Stimulated activated CD4-positive, alpha-beta T cell treated with anti-CD3 and anti-CD28 coated beads, TNF-alpha, amount 100 ng/mL, for 48 hours (primary cell): ENCODE measurements at places on chromosomes 2 and 18.

- no peak for DNase-seq
Observed at GRCh38 chr2:230690439-230690838, 22.2 kb upstream of the CAB39 start.

DNA sequence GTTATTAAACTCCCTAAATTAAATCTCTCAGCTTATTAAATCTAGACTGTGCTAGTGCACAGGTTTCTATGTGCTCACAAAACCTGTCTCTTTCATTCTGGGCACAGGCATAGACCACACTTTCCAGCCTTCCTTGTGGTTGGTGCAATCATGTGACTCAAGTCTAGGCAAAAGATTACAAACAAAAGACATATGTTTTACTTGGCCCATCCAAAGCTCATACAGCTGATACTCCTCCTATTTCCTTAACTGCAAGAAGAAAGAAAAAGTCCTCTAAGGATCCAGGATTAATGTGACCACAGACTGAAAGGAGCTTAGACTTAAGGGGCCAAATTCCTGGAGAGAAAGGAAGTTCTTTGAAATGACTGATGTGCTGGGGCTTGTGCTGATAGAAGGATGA is 731.3 kb upstream of the RAB6C start:
- no peak for DNase-seq

DNA sequence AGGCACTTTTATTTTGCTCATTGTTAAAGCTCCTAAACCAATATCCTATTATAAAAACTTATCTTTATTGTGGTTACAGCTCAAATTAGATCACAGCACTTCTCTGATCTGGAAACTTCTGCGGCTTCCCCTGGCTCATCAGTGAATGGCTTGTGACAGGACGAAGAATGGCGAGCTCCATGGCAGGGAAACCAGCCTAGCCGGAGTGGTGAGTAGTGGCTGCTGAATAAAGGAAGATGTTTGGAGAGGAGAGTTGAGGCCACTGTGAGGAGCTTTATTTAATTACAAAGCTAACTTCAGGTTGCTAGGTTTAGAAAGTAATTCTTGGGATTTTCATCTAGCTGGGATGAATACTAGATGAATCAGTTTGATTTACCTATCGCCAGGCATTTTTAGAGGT is 213.5 kb downstream of the CYRIA start:
- no peak for DNase-seq

GRCh38 chr2:132825601-132826000 is 155.6 kb upstream of the LYPD1 start:
- DNase-seq, result no peak

DNA sequence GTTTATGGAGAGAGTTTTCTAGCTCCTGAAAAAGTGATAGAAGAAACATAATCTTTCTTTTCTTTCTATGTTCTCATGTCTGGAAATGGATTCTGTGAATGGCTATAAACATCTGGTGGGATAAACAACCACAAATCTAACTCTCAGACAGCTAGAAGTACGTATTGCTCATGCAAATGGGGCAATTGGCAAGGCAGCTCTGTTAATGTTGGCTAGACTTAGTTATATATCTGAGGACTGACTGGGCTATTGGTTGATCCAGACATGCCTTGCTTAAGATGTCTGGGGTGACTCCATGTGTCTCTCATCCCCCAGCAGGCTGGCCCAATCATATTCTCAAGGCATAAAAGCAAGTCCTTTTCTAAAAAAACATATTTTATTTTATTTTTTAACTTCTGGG is 939.2 kb upstream of the NRXN1 start:
- no peak for DNase-seq

DNA sequence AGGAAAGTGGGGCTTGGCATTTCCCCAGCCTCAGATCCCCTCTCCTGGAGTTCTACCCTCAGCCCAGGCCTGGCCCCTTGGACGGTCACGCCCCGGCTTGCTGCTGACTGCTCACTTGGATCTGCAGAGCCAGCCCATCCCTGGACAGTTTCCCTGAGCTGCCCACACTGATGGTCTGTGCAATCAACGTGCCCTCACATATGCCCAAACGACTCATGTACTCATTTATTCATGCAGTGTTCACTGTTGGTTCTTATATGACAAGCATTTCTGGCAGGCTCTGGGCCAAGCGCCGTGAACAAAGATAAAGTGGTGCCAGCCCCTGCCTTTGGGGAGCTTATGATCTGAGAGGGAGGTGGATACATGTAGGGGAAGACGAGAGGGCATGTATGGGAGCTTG is 20.3 kb upstream of the GLI2 start:
- DNase-seq, result no peak

GRCh38 chr2:69932596-69932922 is 17.6 kb downstream of the MXD1 start:
- no peak for DNase-seq

DNA sequence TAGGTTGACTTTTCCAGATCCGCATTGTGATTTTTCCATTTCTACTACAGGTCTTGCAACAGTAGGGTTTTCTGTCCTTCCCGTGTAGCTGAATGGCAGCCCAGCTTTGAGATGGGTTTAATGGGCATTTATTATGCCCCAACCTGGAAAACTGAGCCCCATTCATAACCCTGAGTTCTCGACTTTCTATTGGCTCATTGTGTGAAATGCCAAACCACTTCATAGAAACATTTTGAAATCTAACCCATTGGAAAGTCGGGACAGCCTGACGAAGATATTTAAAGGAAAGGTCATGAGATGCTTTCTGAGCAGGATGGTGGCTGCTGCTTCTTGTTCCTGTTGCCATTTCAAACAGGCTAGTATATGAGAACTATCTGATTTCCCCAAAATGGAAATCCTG is 203.5 kb downstream of the ZFP36L2 start:
- no peak for DNase-seq

DNA sequence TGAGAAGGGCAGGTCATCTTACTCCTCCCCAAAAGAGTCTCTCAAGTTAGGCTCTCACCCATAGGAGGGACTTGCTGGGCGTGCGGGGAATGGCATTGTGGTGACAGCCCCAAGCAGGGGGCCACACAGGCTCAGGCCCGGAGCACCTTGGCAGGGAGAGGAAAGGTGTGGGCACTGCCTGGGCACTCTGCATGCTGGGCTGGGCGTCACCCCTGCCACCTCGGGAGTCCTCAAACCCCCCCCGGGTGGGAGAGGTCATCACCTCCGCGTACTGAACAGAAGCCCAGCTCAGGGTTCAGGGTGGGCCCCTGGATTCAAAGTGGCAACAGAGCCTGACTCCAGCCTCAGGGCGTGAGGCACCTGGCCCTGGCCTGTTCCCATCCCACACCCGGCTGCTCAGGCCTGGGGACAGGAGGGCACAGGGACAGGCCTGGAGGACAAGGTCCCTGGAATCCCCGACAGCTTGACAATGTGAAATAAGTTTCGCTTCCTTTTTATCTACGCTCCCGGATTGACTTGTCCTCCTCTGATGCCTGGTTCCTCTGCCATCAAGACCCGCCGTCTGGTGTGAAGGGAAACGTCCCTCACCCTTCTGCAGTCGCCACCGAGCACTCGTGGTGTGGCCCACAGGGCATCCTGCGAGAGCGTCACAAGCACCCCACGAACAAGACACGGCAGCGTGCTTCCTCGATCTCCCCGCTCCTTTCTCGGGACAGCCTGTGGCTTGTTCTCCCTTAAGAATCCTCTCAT is 97.8 kb downstream of the HDAC4 start:
- DNase-seq, result no peak

- DNase-seq, result no peak
Observed at GRCh38 chr2:200966770-200967169, 3.3 kb upstream of the ORC2 start.

DNA sequence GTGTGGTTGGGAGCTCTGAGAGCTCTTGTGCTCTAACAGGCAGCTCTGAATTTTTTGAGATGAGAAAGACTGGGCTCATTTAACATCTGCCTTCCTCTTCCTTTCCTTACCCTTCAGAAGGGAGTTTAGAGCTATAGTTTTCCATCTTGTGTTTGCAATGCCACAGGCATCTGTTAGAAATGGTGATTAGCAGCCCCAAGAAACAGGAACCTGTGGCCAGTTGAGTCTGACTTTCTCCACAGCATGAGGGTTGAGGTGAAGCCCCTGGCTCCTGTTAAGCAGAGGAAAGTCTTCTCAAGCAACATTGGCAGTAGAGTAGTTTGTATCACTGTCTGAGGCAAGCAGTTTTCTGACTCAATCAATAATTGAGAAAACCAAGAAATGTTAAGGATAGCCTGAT is 577.4 kb downstream of the ZEB2 start:
- DNase-seq, result no peak

GRCh38 chr2:158319269-158319668 is 137.3 kb downstream of the CCDC148 start:
- DNase-seq, result no peak

DNA sequence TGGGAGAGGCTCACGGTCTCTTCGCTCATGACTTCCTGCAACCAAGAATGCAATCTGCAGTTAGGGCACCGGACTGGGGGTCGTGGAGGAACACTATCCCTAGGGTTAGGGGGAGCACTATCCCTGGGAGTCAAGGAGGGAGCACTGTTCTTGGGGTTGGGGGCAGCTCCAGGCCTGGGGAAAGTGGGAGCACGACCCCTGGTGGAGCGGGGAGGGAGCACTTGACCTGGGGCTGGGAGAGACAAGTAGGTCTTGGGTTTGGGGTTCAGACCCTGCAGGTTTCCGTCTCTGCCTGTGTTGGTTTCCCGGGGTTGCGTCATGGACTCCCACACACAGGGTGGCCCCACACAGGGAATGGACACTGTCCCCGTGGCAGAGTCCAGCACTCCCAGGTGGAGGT is 133.6 kb downstream of the TPO start:
- DNase-seq, result no peak

DNA sequence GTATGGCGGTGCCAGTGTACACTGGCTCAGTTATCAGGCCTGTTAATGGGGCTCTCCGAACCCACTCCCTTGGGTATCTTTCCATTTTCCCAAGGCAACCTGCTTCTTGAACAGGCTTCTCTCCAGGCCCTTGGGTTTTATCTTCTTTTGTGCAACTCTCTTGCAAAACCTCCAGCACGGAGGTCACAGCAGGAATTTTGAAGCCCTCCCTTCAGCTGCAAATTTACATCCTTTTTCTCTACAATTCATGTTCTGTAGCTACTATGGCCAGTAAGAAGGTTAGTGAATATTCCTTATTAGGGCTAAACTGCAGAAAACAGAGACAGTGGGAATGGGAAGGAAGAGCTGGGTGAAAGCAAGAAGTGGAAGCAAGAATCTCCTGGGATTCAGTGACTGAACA is 10.4 kb upstream of the NPAS2 start:
- DNase-seq, result no peak

- DNase-seq, result no peak
Observed at GRCh38 chr2:120182019-120182560, 41.1 kb downstream of the TMEM185B start.

DNA sequence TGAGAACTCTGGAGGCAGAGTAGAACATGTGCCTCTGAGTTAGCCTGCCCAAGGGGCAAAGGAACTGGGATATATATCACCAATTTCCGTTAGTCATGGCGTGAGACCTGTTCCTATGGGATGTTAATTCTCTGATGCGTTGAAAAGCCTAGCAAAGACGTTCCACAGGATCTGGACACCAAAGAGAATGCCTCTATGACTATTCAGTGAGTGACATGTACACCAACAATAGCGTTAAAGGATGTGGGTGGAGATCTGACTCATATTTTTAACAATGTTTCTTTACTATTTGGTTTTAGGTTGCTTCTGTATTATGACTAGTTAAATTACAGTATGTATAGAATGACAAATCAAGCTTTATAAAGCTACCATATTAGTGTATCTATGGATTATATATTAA is 320.9 kb upstream of the MC4R start:
- DNase-seq, result no peak

DNA sequence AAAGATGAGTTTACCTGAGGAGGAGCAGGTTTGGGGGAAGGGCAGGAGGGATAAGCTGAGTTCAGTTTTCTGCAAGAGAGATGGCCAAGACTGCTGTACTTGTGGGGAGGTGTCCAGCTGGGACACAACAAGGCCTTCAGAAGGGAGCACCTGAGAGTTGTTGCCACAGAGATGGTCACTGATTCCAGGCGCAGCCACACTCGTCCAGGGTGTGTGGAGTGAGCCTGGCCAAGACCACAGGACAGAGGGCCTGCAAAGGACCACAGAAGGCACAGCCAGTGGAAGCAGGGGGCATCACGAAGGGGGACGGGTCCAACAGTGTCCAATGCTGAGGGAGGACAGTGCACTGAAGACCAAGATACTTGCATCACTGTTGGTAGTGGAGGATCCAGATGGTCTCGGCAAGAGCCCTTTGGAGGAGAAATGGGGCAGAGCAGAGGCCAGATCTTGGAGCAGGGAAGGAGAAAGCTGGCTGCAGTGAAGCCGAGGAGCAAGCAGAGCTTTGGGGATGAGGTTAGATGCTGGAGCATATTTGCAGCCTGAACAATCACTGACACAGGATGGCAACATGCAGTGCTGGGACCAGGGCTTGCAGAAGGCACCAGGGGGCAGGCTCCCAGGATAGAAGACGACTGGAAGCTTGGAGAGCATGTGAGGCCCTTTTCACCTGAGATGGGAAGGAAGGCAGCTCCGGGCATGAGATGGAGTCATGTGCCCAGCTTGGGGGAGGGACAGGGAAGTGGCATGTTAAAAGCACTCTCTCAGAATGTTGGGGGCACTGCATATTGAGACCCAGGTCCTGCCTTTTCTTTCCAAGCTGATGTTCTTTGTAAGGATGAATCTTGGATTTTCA is 214.0 kb downstream of the CYP26B1 start:
- DNase-seq, result no peak

DNA sequence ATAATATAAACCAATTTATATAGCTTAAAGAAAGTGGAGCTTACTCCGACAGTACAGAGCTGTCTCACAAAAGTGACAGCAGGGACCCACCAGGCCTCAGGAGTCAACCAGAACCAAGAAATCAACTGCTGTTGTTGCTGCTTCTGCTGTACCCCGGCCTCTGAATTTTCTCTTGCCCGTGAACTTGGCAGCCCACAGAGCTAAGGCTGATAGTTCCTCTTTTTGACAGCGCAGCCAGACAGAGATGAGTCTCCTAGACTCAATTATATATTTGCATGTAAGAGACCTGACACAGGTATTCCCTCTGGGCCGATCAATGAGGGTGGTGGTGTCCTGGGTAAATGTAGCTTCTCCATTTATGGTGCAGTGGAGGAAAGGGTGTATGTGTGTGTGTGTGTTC is 109.4 kb downstream of the KCTD1 start:
- DNase-seq, result no peak

DNA sequence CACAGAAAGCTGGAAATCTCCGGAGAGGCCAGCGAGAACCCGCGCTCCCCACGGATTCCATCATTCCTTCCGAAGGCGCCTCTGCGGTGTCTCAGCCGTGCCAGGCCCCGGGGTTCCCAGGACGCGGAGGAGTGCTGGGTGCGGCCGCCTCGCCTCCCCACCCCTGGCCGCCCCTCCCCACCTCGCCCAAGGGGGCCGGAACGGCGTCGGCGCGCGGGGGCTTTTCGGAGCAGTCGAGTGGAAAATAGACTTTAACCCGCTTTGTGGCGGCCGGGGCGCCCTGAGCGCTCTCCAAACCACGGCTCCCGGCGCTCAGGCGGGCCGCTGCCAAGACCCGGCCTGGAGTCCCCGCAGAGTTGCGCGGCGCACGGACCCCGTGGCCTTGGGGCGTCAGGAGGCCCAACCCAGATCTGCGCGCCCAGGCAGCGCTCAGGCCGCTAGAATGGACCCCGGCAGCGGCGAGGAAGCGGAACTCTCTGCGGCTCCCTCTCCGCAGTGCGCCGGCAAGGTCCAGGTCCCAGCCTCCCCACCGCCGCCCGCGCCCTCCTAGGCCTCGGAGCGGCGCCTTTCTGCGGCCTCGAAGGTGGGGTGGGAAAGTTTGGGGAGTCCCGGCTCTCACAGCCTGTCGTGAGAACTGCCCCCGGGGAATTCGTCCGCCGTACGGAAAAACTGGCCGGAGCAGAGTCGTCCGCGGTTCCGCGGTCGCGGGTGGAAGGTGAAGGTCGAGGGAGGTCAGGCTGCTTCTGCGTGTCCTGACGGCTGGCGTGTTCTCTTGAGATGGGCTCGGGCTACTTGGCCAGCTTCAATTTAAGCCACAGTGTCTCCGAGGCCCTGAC is 1.2 kb upstream of the EMX1 start:
- DNase-seq, result no peak
